ENCODE measurements at places on chromosomes 5 and 9. TPM values are rescaled to one million over a fixed set of nuclear protein-coding genes. Genes with fewer than 3 reads are reported as not detected.

OR1L8 gene
- 0.11 TPM for total RNA-seq

RORB gene
- under 0.01 TPM for total RNA-seq

C9orf152 gene
- not detected for total RNA-seq

SAXO1 gene
- 0.13 TPM for total RNA-seq

FOXD4L4 gene
- total RNA-seq = 0.13 TPM

BHMT gene
- total RNA-seq = 2.5 TPM

PRDM9 gene
- total RNA-seq = not detected

SOHLH1 gene
- not detected for total RNA-seq

MZB1 gene
- total RNA-seq = not detected

NCS1 gene
- total RNA-seq = 26.7 TPM

RASEF gene
- 0.11 TPM for total RNA-seq

PGM5 gene
- total RNA-seq = 0.91 TPM

NRG2 gene
- 0.78 TPM for total RNA-seq

All from articular chondrocyte of knee joint (primary cell).